HCEC 1CT (cell line): ENCODE measurements at places on chromosomes 1 and 21.
A peak's percentile ranks its signal among the peaks of the same experiment; 100 is the strongest.

GRCh38 chr1:226939438-226940028 is 561 bp upstream of the COQ8A start:
- peak; percentile 51 for DNase-seq

DNA sequence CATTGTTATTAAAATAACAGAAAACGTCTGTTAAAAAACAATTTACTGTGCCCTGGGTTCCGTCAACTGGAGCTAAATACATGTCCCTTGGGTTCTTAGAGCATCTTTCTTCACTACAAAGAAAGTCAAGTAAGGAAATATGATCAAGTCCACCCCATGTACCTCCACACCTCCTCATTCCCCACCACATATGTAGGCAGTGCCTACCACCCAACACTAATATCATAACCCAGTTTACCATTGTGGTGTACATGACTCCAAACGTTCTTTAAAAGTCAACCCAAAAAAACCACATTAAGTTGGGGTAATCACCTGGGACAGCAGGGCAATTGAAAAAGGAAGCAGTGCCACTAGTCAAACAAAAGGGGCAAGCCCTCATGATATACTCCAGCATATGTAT is 7.8 kb upstream of the LRRC52 start:
- no peak for DNase-seq

DNA sequence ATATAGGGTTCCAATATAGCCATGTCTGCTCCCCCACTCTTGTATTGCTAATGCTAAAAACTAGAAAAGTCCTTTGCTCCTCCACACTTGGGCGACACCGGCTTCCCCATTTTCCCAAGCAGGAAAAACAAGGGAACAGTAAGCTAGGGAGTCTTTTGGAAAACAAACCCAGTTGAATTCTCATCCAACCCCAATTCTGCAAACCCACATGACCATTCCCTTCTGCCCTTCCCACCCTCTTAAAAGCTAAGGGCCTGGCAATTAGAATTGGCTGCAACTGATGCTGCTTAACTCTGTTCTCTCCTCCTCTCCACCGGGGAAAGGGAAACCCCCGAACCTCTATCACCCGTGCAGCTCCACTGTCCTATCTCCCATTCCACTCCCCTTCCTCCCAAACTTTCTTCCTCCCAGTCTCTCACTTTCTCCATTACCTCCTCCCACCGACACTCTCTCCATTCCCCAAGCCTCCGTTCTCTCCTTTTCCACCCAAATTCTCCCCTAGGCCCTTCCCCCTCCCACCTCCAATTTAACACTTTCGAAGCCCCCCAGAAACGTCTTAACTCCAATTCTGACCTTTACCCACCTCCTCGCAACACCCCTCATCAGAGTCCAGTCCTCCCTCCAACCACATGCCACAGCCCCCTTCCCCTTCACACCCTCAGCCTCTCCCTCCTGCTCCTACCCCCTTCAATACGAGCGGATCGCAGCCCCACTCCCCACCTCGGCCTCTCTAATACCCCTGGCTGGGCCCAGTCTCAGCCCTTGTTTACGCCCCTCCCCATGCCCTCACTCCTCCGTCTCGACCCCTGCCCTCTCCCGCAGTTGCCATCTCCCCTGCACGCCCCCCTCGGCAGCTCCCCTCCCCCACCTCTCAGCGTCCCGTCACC is 701 bp downstream of the DEDD start:
- DNase-seq, result no peak

DNA sequence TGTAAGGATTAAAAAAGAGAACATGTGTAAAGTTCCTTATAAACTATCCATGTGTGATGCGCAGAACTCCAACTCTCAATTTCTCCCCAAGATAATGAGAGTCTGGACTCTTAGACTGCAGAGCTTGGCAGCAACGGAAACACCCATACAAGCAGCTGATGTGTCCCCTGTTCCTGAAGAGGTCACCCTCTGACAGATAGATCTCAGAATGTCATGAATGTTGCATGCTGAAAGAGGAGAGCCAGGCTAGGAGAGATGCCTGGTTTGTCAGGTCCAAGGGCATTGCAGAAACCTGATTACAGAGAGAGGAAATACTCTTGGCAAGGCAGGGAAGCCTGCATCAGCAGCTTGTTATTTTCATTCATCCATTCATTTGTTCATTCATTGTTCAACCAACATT is 24.2 kb downstream of the MTARC1 start:
- no peak for DNase-seq

GRCh38 chr1:37471345-37472231 is 2.8 kb upstream of the ZC3H12A start:
- peak; percentile 87 for DNase-seq

- no peak for DNase-seq
Measured at GRCh38 chr1:7643530-7643929, 127.6 kb upstream of the VAMP3 start.

DNA sequence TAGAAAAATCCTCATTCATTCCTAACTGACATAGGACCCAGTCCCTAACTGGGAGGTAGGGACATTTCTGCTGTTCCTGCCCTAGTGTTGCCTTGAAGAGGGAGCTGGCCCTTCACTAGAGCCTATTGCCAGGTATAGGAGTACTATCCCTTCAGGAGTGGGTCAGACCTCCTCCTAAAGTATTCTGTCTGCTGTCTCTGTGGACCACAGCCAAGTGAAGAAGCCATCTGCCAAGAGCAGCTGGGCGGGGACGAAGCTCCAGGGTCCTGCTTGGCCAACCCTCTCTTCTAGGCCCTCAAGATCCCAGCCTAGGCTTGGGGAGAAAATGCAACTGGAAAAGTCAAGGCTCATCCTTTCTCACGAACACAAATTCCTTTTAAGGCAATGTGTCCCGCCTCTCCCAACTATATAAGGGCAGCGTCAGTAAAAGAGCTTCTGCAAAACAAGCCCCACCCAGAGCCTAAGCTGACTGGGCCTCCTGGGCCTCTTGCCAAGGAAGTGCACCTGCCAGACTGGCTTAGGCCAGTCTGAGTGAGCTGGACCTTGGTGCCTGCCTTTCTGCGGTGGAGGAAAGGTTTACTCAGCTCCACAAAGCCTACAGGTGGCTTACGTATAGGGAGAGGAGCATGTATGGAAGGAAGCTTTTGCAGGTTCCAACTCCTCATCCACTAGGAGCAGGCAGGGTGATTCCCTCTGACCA is 638 bp upstream of the TUFT1 start:
- DNase-seq, result peak; percentile 97

- DNase-seq, result no peak
Measured at GRCh38 chr21:44525391-44526095, 14.5 kb downstream of the KRTAP10-1 start.

GRCh38 chr1:30377230-30378002 is 346.0 kb downstream of the MATN1 start:
- DNase-seq, result no peak
